ENCODE measurements at places on chromosomes 3 and 15. TPM values are rescaled to one million over a fixed set of nuclear protein-coding genes. Genes with fewer than 3 reads are reported as not detected.

The NANOGP8 gene
- total RNA-seq: not detected

The NR2F2 gene
- total RNA-seq: not detected

DNA sequence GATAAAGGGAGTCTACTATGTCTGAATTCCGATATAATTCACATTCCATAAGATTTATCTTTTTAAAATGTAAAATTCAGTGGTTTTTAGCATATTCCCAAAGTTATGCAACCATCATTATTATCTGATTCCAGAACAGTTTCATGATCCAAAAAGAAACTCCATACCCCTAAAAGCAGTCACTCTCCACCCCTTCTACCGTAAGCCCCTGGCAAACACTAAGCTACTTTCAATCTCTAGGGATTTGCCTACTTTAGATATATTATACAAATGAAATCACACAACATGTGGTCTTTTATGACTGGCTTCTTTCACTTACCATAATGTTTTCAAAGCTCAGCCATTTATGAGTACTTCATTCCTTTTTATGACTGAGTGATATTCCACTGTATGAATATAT, 65.6 kb downstream of the TMEM212 start:
- H3K36me3 ChIP-seq: no peaks in the 10 kb centered on the region
- no peak overlapping the region for H3K4me3 ChIP-seq
- H3K27me3 ChIP-seq: peaks cover 8% of the 10 kb centered on the region
- DNase-seq: no peak
- H3K4me1 ChIP-seq: no peaks in the 10 kb centered on the region
- no peak overlapping the region for H3K27ac ChIP-seq

The MESP2 gene
- total RNA-seq: not detected

GRCh38 chr15:67178569-67179210, 75.8 kb downstream of the AAGAB start:
- H3K4me3 ChIP-seq: no peak overlapping the region
- no peaks in the 10 kb centered on the region for H3K27me3 ChIP-seq
- peaks cover 72% of the 10 kb centered on the region for H3K36me3 ChIP-seq
- H3K27ac ChIP-seq: no peak overlapping the region
- peaks cover 34% of the 10 kb centered on the region for H3K4me1 ChIP-seq

- no peak overlapping the region for H3K27ac ChIP-seq
- DNase-seq: no peak
- H3K4me1 ChIP-seq: no peaks in the 10 kb centered on the region
- H3K4me3 ChIP-seq: no peak overlapping the region
- H3K27me3 ChIP-seq: no peaks in the 10 kb centered on the region
Observed at GRCh38 chr3:113314923-113315322, 103.6 kb downstream of the BOC start.

The HIGD2B gene
- total RNA-seq: 0.20 TPM

Measured in activated CD4-positive, alpha-beta memory T cell treated with anti-CD3 and anti-CD28 coated beads, Interleukin-2, amount 10 ng/mL, durations not matched to agents 7 days and 5 days (primary cell).